Anterior cingulate cortex (tissue), 58 donors: ENCODE measurements at places on chromosomes 3 and 15.

GRCh38 chr15:93206893-93207292 is 117.9 kb upstream of the RGMA start:
- DNase-seq: no peak

DNA sequence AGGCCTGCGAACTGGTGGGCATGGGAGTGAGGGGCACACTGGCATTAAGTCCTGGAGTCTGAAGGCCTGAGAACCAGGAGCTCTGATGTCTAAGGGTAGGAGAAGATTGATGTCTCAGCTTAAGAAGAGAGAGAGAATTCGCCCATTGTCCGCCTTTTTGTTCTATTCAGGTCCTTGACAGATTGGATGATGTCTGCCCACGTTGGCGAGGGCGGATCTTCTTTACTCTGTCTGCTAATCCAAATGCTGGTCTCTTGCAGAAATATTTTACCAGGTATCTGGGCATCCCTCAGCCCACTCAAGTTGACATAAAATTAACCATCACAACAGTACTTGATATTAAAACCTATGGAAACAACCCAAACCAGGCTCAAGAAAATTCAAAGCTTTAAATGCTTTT is 44.1 kb downstream of the MAP6D1 start:
- DNase-seq: no peak

- no peak for DNase-seq
Observed at GRCh38 chr3:33006081-33006480, 54.6 kb downstream of the CCR4 start.

DNA sequence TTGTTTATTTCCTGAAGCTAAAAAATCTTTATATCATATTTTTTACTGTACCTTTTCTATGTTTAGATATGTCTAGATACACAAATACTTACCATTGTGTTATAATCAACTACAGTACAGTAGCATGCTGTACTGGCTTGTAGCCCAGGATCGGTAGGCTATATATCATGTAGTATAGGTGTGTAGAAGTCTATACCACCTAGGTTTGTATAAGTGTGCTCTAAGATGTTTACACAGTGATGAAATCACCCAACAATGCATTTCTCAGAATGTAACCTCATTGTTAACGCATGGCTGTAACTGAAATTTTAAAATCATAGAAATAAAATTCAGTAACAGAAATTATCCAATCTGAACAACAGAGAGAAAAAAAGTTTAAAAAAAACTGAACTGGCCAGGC is 43.2 kb downstream of the EIF3J start:
- no peak for DNase-seq

DNA sequence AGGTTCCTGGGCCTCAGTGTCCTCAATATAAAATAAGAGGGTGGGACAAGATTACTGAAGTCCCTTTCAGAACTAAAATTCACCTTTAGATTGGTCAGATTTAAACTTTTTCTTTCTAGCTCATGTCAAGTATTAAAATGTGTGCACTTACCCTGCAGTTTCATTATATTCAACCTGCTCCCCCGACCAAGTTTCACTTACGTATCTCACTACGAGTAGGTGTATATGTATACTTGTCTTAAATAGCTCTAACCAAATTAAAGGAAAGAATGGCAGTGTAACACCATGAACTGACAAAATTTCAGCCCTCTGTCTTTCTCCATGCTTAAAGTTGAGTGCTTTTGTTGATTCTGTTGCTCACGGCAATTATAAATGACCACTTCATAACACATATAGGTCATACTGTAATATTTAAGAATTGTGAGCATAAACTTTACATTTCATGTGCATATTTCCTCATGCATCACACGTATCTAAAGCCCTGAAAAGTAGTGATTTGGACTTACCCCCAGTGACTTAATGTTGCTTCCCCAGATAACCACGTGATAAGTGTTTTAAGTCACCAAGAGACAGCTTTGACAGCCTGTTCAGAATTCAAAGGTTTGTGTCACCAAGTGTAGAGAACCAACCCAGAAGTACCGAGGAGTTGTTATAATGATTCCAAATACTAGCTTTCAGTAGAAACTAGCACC is 70.0 kb downstream of the PGPEP1L start:
- no peak for DNase-seq

GRCh38 chr3:11452312-11452711 is 180.1 kb downstream of the ATG7 start:
- no peak for DNase-seq

GRCh38 chr3:64489361-64490044 is 198.3 kb downstream of the ADAMTS9 start:
- DNase-seq: no peak

GRCh38 chr15:29182590-29182989 is 87.0 kb downstream of the NSMCE3 start:
- DNase-seq: no peak

DNA sequence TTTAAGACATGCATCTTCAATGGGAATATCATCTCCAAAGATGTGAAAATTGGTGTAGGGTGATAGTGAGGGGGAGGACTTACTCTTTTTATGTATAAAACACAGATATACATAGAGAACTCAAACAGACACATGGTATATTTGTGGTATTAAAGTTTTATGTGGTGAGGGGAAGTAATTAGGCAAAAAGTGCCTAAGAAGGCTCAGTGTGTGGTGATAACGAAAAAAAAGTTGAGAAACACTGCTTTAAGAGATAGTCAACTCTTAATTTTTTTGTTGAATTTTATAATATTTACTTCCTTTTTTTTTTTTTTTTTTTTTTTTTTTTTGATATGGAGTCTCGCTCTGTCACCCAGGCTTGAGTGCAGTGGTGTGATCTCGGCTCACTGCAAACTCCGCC is 174.2 kb upstream of the FRMD4B start:
- no peak for DNase-seq

DNA sequence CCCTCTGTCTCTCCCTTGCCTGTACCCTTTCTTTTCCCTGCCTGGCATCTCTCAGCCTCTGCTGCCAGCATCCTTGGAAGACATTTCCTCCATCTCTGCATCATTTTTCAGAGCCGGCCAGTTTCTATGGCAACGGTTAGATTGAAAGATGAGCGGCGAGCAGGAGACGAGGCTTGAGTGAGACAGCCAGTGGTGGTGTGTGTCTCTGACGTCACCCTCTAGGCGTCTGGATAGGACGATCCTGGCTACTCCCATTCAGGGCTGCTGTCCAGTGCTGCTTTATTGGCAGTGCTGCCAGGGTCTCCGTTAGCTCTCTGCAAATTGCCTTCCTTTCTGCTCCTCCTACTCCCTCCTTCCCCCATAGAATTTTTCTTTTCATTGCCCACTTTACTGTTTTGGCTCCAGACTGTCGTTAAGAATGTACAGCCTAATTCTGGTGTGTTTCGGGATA is 57.9 kb downstream of the TRAK1 start:
- DNase-seq: peak; percentile 78

GRCh38 chr3:38457111-38458003 is 3.7 kb downstream of the ACVR2B start:
- no peak for DNase-seq

DNA sequence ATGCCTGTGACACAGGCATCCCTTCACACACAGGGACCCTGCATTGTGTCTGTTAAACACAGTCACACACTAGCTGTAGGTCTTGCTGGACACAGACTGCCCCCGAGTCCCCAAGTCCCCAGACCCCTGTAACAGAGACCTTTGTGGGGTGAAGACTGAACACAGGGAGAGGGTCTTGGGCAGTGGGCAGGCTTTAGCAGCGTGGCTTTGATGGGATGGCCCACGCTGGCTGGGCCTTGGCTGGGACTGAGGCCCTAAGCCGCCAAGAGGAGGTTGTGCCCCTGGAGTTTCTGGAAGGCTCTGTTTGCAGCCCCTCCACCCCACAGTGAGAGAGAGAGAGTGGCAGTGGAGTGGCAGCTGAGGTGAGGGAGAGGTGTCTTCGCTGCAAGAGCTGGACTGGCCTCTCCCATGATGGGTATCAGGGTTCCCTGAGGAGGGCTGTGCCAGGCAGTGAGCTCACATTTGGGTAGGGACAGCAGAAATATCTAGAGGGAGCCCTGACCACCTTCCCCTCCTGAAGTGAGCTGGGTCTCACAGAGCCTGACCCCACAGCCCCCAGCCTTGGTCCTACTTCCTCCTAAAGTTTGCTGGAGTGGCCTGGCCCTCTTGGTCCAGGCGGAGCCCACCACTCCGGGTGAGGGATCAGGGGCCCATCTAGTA is 635 bp upstream of the VILL start:
- no peak for DNase-seq
